Stimulated activated CD8-positive, alpha-beta memory T cell treated with anti-CD3 and anti-CD28 coated beads, Interleukin-4, amount 100 ng/mL, for 24 hours (primary cell): ENCODE measurements at places on chromosomes 3 and 15.

GRCh38 chr3:130939753-130940152 lies 45.9 kb downstream of the ATP2C1 start:
- DNase-seq, result no peak

GRCh38 chr3:159855599-159856346 lies 132.9 kb upstream of the IL12A start:
- DNase-seq, result no peak

DNA sequence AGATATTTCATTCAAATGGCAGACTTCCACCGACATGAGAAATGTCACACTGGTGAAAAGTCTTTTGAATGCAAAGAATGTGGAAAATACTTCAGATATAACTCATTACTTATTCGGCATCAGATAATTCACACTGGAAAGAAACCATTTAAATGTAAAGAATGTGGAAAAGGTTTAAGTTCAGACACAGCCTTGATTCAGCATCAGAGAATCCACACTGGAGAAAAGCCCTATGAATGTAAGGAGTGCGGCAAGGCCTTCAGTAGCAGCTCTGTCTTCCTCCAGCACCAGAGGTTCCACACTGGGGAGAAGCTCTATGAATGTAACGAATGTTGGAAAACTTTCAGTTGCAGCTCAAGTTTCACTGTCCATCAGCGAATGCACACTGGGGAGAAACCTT lies 8.6 kb upstream of the ZNF621 start:
- DNase-seq, result no peak

DNA sequence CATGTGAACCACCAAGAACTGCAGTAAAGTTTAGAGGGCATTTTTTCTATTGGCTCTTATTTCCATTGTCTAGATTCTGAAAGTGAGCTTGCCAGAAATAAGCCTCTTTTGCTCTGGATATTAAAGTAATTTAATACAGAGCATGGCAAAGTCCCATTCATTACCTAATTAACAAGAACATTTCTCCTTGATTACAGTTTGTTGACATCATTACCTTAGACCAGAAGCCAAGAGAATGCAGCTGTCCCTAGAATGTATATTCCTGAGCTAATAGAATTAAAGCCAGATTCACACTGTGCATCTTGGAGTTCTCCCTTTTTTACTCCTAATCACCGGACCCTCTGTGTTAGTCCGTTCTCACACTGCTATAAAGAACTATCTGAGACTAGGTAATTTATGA lies 46.4 kb upstream of the TM4SF4 start:
- no peak for DNase-seq

GRCh38 chr3:72306800-72307341 lies 521.9 kb upstream of the PROK2 start:
- DNase-seq, result no peak

DNA sequence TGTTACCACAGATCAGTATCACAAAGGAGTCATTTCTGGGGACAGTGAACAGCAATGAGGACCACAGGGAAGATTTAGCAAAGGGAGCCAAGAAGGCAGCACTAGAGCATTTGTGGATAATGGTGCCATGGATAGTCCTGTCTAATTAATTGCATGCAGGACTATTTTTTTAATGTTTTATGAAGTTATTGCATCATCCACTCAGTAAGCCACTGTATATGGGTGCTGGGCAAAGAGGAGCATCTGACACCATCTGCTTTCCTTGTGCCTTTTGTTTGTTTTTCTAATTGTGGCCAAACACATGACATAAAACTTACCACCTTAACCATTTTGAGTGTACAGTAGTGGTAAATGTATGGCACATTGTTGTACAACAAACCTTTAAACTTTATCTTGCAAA lies 301.1 kb upstream of the LRRFIP2 start:
- no peak for DNase-seq

DNA sequence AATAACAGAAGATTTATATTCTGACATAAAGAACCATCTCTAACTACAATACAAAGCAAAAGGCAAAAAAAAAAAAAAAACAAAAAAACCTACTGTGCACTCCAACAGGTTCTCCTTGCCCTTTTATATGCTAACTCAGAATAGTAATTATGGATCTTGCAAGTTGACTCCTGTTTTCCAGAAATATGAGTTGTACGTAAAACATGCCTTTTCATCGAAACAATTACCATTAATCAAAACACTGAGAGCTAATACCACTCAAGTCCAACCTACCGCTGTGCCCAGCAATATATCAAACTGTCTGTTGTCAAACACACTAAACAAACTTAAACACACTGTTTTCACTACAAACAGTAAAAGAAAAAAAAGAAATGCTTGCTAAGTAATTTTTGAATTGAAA lies 389.8 kb downstream of the TBC1D5 start:
- no peak for DNase-seq

DNA sequence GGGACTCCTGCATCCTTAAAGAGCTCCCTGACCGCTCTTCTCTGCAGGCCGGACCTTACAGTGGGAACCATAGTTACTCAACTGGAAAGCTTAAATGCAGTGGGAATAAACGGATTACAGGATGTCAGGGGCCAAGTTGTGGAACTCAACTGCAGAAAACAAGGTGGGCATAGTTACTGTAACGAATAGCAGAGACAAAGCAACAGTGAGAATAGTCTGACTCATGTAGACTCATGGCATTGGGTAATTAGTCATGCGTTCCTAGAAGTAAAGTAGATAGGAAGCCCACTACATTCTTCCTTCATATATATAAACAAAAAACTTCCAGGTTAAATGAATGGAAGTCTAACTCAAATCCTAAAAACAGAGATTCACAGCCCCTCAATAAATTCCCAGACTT lies 95.5 kb upstream of the CHRNA7 start:
- no peak for DNase-seq

- DNase-seq, result no peak
Observed at GRCh38 chr3:140758791-140759444, 81.1 kb downstream of the TRIM42 start.

DNA sequence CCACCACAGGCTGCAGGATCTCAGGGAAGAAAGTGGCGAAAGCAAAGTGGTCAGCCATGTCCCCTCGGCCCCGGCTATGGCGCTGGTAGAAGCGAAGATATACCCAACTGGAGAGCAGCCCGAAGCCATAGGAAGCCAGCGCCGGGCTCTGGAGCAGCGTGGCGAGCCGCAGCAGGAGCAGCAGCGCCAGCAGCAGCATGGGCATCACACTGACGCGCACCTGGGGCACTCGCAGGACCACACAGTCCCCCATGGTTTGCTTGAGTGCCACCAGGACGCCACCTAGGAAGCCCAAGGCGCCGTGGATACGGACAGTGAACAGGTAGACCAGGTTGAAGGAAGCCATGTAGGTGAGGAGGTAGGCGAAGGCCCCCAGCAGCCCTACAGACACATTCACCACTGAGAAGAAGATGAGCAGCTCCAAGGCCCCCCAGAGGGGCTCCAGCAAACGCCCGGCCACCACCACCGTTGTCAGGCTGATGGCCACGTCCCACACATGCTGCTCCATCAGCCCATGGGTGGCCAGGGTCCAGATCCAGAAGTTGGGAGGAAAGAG lies 888 bp downstream of the TMEM115 start:
- no peak for DNase-seq

DNA sequence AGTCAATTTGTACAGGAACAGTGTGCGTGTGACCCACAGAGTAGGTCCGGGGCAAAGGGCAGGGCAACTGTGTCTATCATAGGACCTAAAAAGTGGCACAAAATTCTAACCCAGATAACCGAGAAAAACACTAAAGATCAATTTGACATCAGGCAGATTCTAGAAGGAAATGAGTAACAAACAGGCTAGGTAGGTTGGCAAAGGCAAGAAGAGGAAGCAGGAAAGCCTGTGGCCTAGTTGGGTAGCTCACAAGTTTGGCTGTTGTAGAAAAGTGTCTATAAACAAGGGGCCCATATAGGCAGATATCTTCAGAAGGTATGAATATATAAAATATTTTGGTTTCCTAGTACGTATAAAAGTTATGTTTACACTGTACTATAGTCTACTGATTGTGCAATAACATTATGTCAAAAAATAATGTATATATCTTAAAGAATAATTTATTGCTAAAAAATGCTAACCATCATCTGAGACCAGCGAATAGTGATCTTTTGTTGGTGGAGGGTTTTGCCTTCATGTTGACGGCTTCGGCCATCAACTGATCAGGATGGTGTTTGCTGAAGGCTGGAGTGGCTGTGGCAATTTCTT lies 13.3 kb upstream of the OR5K1 start:
- no peak for DNase-seq

DNA sequence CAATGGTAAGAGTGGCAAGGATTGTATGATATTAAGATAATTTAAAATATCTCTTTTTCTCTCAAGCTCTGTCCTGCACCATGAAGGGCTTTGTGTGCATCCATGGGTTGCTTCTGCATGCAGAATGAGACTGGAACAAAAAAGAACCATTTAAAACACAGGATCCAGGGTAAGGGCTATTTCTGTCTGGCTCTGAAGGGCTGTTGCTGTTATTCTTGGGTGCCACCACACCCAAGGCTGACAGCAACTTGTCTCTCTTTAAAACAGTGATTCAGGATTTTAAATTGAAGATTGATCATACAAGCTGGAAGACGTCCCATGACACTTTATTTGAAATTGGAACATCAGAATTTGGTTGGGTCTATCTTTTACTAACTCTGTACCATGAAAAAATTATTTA lies 268.8 kb upstream of the CNTN3 start:
- no peak for DNase-seq

- no peak for DNase-seq
Observed at GRCh38 chr3:197229178-197229577, 69.2 kb downstream of the DLG1 start.

- DNase-seq, result no peak
Observed at GRCh38 chr3:145244327-145244726, 916.7 kb downstream of the PLOD2 start.

GRCh38 chr15:44029003-44029402 lies 166.1 kb downstream of the FRMD5 start:
- no peak for DNase-seq

GRCh38 chr15:60419753-60420152 lies 22.0 kb upstream of the ANXA2 start:
- DNase-seq, result no peak

DNA sequence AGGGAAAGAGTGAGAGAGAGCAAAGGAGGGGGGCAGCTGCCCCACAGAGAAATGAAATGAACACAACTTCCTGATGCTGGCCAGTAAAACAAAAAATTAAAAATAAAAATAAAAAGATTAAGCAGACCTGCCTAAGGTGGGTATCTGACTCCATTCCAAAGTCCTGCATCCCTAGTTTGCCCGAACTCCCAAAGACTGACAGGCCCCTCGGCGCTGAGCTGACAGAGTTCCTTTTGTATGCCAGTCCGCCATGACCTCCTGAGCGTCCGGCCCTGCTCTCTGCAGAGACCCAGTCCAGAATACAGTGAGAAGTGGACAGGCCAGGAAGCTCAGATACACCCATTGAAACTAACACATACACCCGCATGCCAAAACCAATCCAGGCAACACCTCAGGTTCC lies 54.9 kb downstream of the CHDH start:
- DNase-seq, result no peak

DNA sequence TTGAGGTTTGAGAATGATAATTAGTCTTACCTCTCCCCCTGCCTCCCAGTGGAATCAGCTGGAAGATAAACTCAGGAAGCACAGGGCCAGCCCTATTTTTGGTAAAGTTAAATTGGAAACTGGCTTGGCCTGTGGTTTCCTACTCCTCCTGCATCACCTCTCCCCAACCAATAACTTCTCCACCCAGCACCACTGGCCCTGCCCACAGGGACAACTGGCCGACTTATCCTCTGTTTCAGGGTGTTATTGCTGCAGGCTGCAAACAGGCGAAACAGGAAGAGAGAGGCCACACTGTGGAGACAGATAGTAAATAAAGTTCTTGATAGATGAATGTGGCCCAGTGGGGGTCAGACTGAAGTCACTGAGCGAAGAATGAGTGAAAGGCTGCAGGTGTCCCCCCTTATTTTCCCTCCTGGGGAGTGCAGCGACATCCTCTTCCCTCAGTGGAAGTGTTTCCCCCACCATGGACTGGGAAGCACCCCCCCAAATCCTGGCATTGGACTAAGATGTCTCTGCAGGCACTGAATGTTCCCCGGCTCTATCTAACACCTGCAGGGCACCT lies 47.1 kb downstream of the PDIA5 start:
- no peak for DNase-seq

DNA sequence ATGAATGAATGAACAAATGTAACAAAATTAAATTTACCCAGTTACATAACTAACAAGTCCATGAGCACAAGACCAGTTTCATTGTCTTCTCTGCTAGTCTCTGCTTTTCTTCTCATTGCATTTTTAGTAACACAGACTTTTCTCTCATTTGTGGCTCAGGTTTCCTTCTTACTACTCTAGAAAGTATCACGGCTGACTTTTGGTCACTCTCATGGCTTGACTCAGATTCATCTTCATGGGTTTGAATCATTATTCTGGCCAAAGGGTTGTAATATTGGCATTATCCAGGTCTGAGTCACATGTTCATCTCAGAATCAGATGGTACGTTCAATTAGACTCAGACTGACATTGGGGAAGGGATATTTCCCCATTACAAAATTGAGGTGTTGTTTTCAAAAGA lies 121.5 kb upstream of the SATB1 start:
- DNase-seq, result no peak

DNA sequence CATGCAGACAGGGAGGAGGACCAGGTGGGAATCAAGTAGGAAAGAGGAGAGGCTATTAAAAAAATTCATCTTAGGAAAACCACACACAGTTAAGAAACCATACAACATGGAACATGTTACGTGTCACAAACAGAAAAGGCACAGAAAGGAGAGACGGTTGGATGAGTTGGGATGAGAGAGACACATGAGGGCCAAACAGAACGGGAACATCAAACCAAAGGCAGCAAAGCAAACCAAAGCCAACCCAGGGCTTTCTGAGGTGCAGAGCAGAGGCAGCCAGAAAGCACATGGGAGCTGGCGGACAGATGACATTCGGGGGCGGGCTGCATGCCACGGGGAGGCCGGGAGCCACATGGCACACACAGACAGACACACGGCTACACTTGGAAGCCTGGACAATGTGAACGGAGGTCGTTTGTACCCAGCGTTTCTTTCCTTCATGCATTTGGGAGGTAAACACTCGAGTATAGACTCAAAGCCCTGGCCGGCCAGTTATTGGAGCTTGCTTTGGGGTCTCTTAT lies 8.6 kb upstream of the SEC13 start:
- no peak for DNase-seq
